ENCODE measurements at places on chromosomes 7 and 10. TPM values are rescaled to one million over a fixed set of nuclear protein-coding genes. Genes with fewer than 3 reads are reported as not detected.

The CPA1 gene
- not detected for total RNA-seq

The ITGA8 gene
- total RNA-seq, result 13.8 TPM

The CPED1 gene
- total RNA-seq, result 10.5 TPM

The PRPS1L1 gene
- total RNA-seq, result not detected

The ASB10 gene
- not detected for total RNA-seq

The FGL2 gene
- 0.54 TPM for total RNA-seq

The MMD2 gene
- not detected for total RNA-seq

The CASP2 gene
- total RNA-seq, result 6.5 TPM

The DNAJC30 gene
- total RNA-seq, result 9.0 TPM

The CLRN3 gene
- total RNA-seq, result not detected
